ENCODE measurements at places on chromosomes 7 and 10.
A peak's percentile ranks its signal among the peaks of the same experiment; 100 is the strongest.

DNA sequence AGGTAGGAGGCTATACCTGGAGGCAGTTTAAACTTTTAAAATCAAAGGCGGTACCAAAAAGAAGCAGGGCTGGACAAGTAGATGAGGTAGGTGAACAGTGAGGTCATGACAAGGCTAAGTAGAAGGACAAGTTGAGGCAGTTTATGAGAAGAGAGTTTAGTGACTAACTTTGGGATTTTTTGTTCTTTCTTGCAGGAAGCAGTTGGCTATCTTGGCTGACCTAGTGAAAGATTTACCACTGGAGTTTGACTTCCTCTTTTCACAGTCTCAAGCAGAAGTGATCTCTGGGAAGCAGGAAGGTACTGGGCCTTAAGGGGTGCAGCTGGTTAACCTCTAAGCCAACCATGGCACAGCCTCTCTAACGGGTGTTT lies 26.3 kb downstream of the ENTPD7 start:
- no peak for DNase-seq

GRCh38 chr7:157271315-157271990 lies 65.4 kb upstream of the DNAJB6 start:
- DNase-seq = no peak

DNA sequence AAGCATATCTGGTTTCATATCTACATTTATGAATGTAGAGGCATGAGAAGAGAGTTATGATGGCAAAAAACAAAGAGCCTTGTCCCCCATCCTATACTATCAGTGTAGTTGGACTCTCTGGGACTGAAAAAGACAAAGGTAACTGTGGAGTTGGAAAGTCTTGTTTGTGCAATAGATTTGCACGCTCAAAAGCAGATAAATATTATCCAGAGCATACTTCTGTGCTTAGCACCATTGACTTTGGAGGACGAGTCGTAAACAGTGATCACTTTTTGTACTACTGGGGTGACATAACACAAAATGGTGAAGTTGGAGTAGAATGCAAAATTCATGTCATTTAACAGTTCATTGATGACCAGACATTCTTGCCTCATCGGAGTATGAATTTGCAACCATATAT lies 85.2 kb upstream of the EGFR start:
- no peak for DNase-seq

DNA sequence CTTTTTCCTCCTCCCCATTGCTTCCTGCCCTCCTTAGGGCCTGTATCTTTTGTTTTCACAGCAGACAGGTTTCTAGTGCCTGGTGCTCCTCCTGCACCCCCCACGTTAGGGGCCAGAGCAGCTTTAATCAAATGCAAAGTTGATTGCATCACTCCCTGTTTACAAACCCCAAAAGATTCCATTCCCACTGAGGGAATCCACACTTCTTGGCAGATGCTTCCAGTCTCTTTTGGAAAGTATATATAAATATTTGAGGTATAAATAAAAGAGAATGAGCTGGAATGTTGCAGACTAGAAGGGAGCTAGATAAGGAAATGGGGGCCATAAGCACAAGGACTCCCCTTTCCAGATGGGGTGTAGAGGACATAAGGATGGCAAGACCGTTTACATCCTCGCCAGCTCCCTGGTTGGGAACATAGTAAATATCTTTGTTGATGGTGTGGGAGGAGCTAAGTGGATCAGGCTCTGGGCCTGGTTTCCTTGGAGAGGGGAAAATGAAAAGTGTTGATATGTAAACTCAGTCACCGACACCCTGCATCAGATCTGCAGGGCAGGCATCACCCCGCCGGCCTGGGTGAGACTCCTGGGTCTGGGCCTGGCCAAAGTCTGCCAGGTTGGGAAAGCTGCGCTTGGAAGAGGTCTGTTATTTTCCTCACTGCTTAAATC lies 6.2 kb downstream of the RARRES2 start:
- DNase-seq = no peak

GRCh38 chr7:28618383-28618782 lies 206.1 kb downstream of the CREB5 start:
- DNase-seq = no peak

- peak; percentile 76 for DNase-seq
These were observed at the start of gene ZNF487 for GRCh38 chr10:43436291-43437140. TSS of gene ZNF487 (plus strand) at chr10:43437111. CDS start at chr10:43475814, 38,703 bp downstream.

DNA sequence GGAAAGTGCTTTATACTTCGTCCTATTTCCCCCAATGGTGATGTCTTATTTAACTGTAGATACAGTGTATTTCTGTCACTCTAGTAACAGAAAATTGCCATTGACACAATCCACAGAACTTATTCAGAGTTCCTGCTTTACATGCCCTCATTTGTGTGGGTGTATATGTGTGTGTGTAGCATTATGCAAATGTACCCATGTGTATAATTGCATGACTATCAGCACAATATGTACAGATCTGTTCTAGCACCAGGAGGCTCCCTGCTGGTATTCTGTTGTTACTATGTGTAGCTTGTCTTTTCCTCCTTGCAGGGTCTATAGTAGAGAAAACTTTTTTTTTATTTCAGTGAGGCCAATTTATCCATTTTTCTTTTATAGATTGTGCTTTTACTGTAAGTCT lies 16.5 kb downstream of the CYP3A43 start:
- no peak for DNase-seq

DNA sequence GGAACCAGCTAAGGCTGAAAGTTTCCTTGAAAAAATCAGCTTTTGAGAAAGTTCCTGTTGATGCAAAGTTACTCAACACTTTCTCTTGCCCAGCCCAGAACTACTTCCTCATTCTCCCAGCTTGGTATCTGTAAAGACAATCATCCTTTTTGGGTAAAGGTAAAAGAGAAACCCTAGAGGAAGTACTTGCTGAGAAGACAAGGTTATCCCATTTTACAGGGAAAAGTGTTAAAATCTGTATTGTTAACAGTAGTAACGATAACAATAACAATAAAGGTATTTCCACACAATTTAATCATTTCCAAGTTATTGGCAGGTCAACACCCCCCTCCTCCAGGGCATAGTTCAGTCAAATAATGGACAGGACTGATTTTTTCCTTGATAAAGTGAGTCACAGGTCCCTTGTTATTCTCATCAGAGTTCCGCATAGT lies 2.4 kb downstream of the ALOX5 start:
- no peak for DNase-seq

DNA sequence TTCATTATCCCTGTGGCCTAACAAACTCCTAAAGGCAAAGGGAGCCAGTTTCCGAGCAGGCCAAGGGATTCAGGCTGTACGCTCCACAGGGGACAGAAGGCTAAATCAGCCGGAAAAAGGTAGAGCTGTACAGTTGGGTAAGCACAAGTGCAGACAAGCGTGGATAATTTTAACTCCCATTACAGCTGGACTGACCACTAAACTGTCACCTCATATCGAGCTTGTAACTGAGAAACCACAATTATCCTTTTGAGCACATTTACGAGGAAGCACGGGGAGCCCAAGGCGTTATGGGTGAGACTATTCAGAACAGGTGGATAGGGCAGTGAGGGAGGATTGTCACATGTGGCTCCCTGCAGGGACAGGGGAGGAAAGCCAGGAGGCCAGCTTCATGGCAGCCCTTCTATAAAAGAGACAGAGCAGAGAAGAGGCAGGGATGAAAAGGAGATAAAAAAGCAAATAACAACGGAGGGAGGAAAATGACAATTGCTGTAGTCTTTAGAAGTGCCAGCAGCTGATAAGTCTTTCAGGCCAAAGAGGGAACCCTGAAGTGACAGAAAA lies 288.0 kb downstream of the FGFR2 start:
- DNase-seq = no peak

- DNase-seq = no peak
These were observed 103.4 kb downstream of the ABCA13 start for GRCh38 chr7:48274662-48275061.

DNA sequence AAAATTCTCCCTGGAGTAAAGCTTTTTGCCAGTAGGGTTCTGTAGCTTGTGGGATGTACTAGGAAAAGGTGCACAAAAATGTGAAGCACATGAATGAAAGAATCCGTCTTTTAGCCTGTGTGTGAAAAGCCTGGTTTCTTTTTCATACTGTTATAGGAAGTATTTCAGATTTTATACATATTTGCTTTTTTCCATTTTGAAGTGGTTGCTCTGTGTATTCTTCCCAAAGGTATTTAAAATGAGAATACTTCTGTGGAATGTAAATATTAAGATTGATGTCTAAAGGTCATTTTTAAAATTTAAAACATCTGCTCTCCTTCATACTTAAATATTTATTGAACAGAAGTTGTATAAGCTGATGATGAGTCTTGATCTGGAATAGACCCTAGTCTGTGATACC lies 96.8 kb downstream of the CDK14 start:
- no peak for DNase-seq

DNA sequence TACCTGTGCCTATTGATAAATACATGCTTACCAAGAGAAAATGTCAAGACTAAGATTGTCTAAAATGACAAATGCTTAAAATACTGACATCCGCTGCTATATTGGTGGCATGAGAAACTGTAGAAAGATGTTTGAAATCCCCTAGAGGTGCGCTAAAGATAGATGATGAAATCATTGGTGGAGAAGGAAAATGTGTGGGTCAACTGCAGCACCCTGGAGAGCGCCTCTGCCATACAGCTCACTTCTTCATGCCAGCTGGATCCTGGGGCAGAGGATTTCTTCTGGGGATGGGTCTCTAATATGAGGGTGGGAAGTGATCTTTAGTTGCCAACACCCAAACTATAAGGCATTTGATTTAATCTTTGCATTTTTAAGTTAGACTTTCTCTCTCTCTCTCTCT lies 680.4 kb upstream of the POM121L12 start:
- no peak for DNase-seq
